ENCODE measurements at places on chromosomes 1 and 21.

DNA sequence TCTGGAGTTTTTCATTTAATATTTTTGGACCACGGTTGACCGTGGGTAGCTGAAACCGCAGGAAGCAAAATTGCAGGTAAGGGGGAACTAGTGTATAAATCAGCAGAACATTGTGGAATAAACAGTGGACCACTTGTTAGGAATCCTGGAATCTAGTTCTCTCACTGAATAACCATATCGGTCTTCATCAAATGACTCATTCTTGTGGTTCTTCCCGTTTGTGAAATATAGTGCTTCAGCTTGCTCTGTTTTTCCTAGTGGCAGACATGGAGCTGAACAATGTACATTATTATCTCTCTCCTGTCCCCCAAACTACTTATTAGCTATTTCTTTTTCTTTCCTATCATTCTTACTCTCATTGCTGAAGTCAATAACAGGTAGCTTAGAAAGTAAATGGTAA is 61.9 kb downstream of the HSPA13 start:
- DNase-seq, result no peak

DNA sequence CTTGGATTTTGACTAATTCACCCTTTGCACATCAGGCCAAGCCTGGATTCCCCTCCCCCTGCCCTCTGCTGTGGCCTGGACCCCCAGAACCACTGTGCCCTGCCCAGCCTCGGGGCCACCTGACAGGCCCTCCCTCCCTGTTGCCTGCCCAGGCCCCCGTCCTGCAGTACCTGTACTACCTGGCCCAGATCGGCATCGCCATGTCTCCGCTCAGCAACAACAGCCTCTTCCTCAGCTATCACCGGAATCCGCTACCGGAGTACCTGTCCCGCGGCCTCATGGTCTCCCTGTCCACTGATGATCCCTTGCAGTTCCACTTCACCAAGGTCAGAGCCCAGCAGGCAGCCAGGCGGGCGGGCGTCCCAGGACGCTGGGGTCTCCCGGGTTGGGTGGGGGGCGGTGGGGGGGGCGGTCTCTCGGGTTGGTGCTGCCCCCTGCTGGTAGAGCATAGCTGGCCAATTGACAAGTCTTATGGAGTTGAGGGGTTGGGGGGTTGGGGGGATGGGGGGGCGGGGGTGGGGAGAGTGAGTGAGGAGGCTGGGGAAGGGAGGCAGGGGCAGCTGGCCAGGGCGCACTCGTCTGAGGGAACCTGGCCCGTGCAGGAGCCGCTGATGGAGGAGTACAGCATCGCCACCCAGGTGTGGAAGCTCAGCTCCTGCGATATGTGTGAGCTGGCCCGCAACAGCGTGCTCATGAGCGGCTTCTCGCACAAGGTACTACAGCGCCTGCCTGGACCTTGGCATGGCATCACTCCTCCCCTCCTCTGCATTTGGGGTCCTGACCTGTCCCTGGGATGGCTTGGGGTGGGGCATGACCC is 10.7 kb downstream of the AMPD2 start:
- DNase-seq, result no peak

DNA sequence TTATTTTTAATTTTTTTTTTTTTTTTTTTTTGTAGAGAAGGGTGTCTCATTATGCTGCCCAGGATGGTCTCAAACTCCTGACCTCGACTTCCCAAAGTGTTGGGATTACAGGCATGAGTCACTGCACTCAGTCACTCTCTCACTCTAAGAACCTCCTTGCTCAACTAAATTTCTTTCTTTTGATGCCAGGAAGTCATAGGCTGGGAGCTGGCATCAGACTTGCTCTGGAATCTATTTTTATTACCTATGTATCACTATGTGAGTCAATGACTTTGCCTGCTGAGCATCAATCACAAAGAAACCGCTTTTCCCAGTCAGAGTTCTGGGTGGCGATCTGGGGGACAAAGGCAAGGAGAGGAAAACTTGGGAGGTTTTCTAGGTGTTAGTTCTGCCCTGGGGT is 35.5 kb upstream of the PARP1 start:
- DNase-seq, result no peak

DNA sequence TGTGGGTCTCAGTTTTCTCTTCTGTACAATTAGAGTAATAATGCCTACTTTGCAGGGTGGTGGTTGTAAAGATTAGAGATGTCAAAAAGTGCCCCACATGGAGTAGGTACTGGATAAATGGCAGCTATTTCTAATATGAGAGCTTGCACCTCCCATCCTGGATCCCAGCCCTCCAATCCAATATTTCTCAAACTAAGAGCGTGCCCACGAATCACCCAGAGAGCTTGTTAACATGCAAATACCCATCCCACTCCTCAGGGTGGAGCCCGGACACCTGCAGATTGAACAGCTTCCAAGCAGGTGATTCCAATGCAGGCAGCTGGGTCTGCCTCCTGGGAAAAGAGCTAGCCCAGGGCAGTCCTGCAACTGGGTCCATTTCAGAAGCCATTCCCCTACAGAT is 33.0 kb downstream of the LRRN2 start:
- DNase-seq, result no peak

DNA sequence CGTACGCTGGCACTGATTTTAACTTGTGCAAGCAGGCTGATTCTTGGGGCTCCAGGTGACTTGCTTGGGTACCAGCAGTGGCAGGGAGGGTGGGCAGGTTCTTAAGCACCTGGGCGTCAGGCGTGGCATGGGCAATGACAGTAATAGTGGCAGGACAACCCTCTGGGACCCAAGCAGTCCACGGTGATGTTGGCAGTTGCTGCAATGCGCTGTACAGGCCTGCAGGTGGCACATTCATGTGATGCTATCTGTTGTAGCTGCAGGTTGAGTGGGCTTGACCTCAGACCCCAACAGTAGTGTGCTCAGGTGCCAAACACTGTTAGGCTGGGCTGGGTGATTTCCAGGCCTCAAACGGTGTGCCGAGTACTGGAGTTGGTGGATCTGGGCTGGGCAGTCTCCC is 10.2 kb upstream of the OR10J4 start:
- no peak for DNase-seq

DNA sequence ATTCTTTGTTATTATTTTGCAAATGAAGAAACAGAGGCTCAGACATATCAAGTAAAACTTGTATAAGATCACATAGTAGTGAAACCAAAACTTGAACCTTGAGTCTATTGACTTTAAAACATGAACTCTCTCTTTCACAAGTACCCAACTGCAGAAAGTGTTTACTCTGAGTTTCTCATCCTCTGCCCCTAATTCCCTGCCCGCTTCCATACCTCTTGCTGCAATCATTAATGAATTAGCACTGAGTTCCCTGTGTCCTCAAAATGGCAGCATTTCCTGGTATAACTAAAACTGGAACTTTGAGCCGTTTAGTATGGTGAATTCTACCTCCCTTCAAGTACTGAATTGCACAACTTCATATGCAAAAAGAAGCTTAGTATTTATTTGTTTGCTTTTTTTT is 147.7 kb upstream of the DNAH14 start:
- no peak for DNase-seq

DNA sequence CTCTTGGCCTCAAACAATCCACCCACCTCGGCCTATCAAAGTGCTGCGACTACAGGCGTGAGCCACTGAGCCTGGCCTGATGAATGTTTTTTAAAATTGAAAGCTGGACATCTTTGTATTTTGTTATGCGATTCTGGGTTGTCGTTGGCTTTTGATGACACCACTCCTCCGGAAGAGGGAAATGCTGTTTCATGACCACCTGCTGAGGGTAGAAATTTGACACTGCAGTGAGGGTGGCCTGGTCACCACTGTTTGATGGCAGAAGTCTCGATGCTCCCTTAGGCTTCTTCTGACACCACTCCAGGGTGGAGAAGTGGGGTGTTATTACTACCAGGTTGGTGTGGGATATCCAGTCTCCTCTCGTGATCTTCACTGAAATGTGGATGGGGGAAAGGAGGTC is 357.2 kb downstream of the RGS7 start:
- DNase-seq, result no peak

DNA sequence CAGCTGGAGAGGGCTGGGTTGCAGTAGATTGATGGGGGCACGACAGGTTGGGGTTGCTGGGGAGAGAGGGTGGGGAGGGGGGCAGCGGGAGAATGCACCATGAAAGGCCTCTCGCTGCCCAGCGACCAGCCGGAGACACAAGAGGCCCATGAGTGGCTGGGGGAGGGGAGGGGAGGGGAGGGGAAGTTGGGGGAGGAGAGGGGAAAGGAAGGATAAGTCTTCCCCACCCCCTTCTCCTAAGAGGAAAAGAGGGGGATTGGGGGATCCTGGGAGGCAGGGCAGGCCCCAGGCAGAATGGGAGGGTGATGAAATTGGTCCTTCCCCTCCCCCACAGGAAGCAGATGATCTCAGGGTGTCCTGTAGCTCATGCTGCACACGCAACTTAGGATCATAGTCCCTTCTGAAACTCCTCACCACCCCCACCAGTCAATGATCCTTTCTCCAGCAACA is 45.7 kb downstream of the PAX7 start:
- DNase-seq, result no peak

- no peak for DNase-seq
These were observed 11.5 kb downstream of the CD58 start for GRCh38 chr1:116559304-116559761.

- DNase-seq, result no peak
These were observed 3.4 kb downstream of the CAPZB start for GRCh38 chr1:19481826-19482398.

- DNase-seq, result no peak
These were observed 123.7 kb upstream of the COP1 start for GRCh38 chr1:176330782-176331181.

- no peak for DNase-seq
These were observed 284.5 kb upstream of the USP25 start for GRCh38 chr21:15445327-15445726.

- peak; percentile 11 for DNase-seq
These were observed 736 bp downstream of the KCNC4 start for GRCh38 chr1:110210604-110211495.

DNA sequence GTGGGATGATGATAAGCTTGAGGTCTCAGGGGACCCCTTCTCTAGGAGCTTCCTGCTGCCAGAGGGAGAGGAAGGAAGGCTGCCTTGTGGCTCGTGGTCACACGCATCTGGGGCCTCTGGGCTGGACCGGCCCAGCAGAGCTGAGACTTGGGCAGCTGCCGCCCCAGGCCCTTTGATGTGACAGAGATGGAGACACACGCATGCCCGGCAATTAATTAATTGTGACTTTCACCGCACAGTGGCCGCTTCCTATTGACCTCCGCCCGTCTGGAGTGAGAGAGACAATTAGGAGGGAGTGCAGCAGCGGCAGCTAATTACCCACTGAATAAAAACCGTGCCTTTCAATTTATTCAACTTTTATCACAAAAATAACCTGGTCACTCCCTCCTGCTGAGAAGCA is 16.6 kb upstream of the C1QA start:
- DNase-seq, result no peak

DNA sequence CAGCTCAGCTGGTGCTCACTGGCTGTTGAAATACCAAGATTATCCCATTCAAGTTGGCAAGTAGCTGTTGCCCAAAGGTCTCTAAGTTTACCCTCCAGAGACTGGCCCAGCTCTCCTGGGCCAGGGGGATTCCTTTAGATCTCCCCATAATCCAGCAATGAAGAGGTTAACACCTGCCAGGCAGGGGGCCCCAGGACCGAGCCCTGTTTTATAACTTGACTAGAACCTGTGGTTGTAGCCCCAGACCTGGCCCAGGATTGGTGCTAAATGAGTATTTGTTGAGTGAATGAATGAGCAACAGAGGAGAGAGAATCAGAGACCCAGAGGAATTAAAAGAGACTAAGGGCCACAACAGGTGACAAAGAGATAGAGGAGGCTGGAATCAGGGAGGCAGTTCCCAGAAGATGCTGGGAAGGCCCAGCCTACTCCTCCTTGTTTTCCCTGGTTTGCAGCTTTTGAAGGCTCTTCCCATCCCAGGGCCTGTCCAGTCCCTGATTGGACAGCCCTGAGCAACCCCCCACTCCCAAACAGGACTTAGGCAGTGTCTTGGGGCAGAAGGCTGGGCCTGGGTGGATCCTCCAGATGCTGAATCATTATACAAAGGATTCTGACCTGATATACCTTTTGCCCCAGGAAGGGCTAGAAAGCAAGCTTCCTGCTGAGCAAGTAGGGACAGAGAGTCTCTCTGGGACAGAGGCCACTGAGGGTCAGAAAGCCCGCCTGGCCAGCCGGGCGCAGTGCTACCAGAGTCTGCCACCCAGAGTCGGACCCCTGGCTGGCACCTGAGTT is 2.4 kb upstream of the RHBG start:
- no peak for DNase-seq

- no peak for DNase-seq
These were observed 57.3 kb downstream of the SDC3 start for GRCh38 chr1:30851286-30851685.

- DNase-seq, result no peak
These were observed 66.1 kb downstream of the TENT5C start for GRCh38 chr1:117671781-117672501.

- no peak for DNase-seq
These were observed 74.8 kb downstream of the FNBP1L start for GRCh38 chr1:93522721-93523120.

DNA sequence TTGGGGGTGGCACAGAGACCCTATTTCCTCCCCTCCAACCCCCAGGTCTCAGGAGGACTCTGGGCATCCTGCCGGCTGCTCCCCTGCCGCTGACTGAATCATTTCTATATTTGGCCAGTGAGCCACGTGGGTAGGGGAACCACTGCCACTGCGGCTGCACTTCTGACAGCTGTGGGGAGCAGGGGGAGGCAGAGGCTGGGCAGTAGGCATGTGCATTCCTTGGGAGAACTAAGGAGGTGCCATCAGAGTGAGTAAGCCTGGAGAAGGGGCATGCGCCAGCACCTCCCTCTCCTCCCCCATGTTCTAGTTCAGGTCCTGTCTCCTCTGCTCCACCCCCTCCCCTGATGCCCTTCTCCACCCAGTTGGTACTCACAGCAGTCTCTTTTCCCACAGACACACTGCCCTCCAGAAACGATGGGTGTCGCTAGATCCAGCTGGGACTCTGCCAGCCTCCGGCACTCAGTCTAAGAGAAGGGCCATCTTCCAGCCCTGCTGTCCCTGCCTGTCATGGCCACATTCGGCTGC is 12.0 kb downstream of the PPFIA4 start:
- DNase-seq, result no peak

DNA sequence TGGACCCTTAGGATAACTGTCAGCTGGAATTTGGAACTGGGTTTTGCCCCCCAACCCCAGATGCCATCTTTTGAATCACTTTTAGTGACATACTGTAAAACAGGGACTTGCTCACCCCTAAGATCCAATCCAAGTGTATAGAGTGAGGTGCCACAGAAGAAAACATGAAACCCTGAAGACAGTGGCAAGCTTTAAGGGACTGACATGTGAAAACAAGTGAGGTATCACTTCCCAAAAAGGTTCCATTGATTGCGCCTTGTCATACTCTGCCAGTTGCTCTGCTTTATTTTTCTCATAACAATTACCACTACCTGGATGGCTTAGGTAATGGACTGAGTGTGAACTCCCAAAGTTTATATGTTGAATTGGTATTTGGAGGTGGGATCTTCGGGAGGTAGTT is 115.6 kb downstream of the CSMD2 start:
- no peak for DNase-seq

DNA sequence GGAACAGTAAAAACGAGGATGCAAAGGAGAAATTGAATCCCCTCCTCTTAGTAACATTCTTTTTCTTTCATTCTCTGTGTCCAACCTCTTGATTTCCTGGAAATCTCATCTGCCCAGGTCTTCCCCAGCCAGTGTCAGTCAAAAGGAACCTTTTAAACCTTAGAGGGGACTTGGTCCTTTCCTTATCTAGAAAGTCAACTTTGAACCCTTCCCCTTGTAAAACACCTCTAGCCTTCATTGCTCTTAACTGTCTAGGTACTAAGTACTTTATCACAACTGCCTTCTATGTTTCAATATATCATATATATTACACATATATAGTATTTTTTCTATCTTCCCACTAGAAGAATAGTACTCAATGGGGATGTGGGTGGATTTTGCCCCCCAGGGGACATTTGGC is 282.1 kb downstream of the NTNG1 start:
- no peak for DNase-seq

- DNase-seq, result no peak
These were observed 7.3 kb downstream of the GSTM5 start for GRCh38 chr1:109719337-109719837.
